ENCODE measurements at places on chromosomes 5 and 9.

GRCh38 chr9:127572961-127573721 lies 38.9 kb upstream of the STXBP1 start:
- no peak for DNase-seq

DNA sequence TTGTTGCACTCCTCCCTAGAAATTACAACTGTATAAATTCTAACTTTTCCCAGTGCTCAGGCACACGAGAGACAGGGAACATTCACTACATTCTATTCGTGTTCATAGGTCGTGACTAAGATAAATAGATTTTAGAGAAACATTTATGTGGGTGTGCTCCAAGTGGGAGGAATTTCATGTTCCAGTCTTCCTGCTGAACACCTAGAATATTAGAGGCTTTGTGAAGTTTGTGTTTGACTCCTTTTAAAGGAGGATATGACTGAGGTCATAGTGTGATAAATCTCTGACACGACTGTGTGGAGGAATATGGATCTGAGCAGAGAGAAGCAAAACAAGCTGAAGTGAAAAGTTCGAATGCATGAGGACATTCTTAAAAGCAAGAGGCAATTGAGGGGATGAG lies 355.3 kb downstream of the ZSWIM6 start:
- DNase-seq = no peak

DNA sequence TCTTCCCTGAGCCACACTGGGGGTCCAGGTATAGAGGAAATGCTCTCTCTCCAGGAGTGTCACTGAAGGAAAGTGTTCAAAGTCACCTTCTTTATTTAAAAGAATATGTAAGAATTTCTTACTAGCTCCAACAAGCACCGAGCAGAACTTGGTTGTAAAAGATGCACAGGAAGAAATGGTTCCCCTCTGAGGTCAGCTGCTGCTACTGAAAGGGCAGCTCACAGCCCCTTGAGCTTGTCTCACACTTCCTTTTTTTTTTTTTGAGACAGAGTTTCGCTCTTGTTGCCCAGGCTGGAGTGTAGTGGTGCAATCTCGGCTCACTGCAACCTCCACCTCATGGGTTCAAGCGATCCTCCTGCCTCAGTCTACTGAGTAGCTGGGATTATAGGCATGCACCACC lies 77.2 kb downstream of the PRRT1B start:
- no peak for DNase-seq

- no peak for DNase-seq
These were observed 15.3 kb downstream of the NFIB start for GRCh38 chr9:14298601-14299022.

DNA sequence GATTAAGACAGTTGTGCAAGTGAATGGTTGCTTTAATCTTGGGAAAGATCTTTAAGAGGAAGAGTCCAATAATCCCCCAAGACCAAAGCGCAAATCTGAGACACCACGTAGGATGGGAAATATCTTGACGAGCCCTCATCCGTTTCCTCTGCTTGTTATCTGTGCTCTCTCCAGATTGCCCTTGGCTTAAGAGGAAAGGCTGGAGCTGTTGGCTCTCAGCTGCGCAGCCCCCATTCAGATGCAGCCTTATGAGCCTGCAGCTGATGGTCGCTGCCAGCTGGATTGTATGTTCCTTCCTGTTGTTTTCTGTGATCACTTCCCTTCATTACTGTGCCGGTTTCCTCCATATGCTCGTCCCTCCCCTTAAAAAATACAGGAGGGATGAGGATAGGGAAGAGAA lies 47.7 kb downstream of the PWWP2A start:
- no peak for DNase-seq

All from SHP77 treated with DMSO at 0.1 percent for 48 hours (cell line).